ENCODE measurements at places on chromosomes 4 and X.

GRCh38 chr4:8303485-8304281 is 34.1 kb downstream of the HTRA3 start:
- DNase-seq: no peak

DNA sequence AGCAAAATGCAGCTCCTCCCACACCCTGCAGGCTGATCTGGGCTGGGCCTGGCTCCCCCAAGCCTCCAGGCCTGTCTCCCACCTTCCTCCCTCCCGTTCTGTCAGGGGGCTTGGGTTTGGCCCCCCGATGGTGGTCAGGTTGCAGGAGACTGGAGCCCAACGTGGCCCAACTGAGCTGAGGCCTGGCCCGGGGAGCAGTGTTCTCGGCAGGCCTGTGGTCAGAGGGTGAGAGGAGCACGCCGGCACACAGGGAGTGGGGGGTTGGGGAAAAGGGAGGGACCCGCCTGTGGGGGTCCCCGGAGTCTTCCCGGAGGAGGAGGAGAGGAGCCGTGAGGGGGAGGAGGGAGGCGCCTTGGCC is 43.2 kb upstream of the NKX1-1 start:
- no peak for DNase-seq

GRCh38 chrX:19602866-19603622 is 87.7 kb upstream of the MAP3K15 start:
- no peak for DNase-seq

GRCh38 chr4:93267747-93268146 is 560.8 kb upstream of the ATOH1 start:
- DNase-seq: no peak

GRCh38 chr4:111187108-111187507 is 564.2 kb upstream of the PITX2 start:
- DNase-seq: no peak

GRCh38 chr4:73750730-73751129 is 10.4 kb downstream of the CXCL8 start:
- no peak for DNase-seq
